ENCODE measurements at places on chromosomes 6 and 20.

- DNase-seq = no peak
These were observed 18.3 kb upstream of the TRAM2 start for GRCh38 chr6:52595000-52595795.

DNA sequence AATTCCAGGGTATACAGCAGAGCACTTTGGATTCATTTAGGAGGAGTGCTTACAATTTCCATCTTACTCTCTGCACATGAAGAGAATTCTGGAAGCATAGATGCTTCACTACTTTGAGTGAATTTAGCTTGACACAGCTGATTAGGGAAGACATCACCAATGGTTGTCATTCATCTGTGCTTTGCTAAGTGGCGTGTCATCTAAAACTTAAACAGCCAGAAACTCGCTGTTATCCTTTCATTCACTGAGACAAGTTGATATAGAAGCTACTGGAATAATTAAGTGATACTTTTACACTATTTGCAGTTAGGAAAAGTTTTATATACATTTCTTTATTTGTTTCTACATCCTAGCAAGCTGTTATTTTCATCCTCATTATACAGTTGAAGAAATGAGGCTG, 635.3 kb upstream of the FLRT3 start:
- DNase-seq = no peak

GRCh38 chr6:152386131-152386530, 251.0 kb downstream of the SYNE1 start:
- DNase-seq = no peak

GRCh38 chr20:51639206-51639832, 96.8 kb upstream of the NFATC2 start:
- peak; percentile 60 for DNase-seq

DNA sequence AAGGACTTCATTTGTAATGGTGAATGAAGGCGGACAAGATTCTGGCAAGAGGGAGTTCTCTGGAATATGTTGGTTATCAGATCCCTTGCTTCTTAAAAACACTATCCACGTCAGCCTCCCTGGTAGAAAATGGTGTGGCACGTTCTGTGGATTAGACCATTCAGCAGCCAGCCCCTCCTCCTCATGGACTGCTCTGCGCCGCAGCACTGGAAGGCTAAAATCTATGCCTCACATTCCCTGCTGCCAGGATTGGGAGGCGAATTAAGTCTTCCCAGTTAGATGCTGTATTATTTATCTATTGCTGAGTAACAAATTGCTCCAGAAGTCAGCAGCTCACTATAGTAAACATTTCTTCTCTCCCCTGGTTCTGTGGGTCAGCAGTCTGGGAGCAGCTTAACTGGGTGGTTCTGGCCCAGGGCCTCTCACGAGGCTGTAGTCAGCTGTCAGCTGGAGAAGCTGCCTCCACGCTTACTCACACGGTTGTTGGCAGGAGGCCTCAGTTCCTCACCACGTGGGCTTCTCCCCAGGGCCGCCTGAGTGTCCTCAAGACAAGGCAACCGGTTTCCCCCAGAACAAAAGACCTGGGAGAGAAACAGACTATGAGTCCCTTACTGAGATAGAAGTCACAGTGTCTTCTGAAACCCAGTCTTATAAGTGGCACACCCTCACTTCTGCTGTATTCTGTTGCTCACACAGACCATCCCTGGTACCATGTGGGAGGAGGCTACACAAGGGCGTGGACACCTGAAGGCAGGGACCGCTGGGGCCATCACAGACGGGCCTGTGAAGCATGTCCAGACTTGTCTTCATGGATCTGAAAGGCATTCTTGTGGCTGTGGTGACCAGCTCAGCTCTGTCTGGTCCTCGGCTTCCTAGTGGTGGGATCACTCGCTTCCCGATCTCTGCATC, 101.0 kb downstream of the NRN1 start:
- DNase-seq = no peak

- DNase-seq = no peak
These were observed 1.4 kb upstream of the CDK19 start for GRCh38 chr6:110816677-110817076.

DNA sequence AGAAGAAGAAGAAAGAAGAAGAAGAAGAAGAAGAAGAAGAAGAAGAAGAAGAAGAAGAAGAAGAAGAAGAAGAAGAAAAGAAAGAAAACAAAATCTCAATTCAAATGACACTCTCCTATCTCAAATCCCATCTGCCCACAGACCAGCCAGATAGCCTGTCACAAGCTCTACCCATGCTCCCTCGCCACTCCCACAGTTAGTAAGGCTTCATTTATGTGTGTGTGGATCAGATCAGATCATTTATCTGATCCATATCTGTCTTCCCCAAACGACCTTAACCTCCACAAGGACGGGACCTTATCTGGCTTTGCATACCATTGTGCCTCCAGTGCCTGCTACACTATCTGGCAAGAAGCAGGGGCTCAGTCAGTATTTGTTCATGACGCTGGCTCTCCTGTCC, 81.9 kb upstream of the RREB1 start:
- DNase-seq = no peak

- no peak for DNase-seq
These were observed 23.3 kb downstream of the ADGRG6 start for GRCh38 chr6:142325111-142325510.

DNA sequence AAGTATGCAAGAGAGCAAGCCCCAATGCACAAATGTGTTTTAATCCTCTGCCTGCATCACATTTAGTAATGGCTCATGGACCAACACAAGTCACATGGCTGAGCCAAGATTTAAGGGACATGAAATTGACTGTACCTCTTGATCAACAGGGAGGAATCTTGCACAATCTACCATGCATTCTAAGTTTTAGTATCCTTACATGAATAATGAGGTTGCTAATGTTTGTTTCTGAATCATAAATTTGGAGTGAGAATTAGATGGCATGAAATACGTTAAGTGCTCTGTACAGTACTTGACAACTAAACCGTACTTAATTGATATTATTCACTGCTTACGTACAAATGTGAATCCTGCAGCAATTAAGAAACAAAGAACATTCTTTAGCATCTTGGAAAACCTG, 553.8 kb upstream of the JAG1 start:
- no peak for DNase-seq

DNA sequence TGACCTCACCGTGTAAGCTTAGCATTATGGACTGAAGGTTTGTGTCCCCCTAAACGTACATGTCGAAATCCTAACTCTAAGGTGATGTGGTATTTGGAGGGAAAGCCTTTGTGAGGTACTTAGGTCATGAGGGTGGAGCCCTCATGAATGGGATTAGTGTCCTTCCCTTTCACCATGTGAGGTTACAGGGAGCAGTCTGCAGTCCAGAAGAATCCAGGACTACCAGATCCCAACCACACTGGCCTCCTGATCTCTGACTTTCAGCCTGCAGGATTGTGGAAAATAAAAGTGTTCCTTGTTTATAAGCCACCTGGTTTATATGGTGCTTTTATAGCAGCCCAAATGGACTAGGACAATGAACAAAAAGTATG, 73.4 kb downstream of the ZBTB2 start:
- no peak for DNase-seq

DNA sequence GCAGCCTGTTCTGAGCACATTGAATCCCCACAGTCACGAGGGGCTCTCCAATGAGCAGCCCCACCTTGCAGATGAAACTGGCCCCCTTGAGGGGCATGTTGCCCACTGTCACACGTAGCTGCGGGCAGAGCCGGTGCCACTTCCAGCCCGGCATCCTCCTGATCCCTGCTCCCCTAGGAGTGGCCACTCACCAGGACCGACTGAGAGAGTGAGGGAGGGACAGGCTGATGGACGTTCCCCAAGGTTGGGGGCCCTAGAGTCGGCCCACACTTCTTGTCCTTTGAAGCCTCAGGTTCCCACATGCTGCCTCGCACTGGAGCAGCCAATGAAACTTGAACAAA, 10.5 kb downstream of the ENTPD6 start:
- no peak for DNase-seq
